ENCODE measurements at places on chromosomes 4 and X.

- DNase-seq, result no peak
Measured at GRCh38 chr4:176817204-176817603, 24.5 kb upstream of the VEGFC start.

GRCh38 chr4:16884673-16885460, 13.6 kb downstream of the LDB2 start:
- DNase-seq, result no peak

DNA sequence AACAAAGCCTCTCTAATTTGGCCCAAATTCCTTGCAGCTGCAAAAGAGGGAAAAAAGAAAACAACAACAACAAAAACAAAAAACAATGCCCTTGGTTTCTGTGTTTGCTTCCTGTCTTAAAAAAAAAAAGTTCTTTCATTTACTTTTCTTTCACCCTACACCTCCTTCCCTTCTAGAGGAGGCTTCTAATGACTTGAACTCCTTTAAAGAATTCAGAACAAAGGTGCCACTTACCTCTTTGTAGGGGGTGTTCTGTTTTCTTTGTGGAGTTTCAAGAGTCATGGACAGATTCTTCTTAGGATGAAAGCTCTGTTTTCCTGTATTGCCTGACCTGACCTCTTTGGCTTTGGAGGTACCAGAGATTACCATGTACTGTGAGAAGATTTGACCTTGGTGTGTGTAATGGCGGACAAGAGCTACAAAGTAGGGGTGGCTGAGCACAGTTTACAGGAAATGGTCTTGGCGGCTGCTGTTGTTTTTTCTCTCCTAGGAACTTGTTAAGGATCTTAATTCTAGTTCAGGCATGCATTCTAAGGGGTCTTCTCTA, 72.4 kb upstream of the S100G start:
- DNase-seq, result no peak

DNA sequence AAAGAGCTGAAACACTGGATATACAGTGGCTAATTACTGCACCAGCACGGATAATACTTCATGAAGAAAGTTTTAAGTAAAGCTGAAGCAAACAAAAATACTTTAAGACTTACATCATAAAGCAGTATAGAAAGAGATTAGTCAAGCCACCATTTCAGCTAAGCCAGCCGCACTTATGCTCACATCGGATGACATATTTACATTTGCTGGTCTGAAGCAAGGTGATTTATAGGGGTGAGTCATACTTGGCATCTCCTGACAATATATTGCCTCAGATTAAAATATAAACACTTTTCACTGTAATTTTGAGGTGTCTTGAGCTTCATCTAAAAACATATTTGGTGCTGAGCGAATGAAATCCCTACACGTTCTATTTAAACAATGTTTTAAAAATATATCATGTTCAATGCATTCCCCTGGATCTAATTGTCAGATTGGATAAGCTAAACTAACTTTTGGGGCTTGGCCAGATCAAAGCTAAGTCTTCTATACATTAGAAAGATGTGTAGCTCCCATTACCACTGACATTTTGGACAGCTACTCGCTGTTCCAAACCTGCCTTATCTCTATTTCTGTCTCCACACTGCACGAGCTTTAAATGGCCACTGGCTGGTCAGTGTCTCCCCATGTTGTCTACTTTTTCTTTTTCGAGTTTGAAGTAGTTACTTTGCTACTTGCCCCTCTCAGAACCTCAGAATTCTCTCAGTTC, 103.2 kb downstream of the VCX2 start:
- DNase-seq, result no peak

GRCh38 chrX:123274796-123275195, 90.7 kb downstream of the GRIA3 start:
- DNase-seq, result no peak

GRCh38 chrX:125998432-125998831, 167.7 kb downstream of the DCAF12L2 start:
- DNase-seq, result no peak

DNA sequence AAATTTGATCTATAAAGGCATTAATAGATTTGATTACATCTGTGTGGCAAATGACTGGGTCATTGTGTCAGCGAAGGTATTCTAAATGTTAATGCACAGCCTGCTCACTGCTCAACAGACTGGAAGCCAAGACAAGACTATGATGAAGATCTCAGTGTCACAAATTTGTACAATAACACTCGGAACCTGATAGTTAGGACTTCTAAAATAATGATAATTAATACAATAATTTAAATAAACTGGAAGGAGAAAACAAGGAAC, 217.4 kb downstream of the CENPC start:
- DNase-seq, result no peak

GRCh38 chr4:55028196-55028595, 97.2 kb downstream of the KDR start:
- no peak for DNase-seq

GRCh38 chrX:15750611-15751154, 12.6 kb downstream of the CA5B start:
- DNase-seq, result no peak

DNA sequence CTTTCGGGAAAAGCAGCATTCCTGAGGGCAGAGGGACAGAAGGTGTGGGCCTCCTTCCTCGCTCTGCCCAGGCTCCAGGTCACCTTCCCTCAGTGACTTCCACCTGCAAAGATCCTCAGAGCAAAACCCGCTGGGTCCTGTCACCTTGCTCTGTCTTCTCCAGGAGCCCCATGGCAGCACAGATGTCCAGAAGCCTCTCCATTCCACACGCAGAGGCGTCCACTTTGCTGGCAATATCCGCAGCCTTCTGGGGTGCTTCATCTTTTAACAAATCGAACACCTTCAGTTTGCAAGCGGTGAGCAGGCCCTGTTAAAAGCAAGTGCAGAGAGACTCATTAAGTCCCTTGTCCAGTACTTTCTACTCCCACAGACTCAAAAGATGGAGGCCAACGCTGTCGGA, 27.3 kb downstream of the ASMTL start:
- DNase-seq, result no peak

DNA sequence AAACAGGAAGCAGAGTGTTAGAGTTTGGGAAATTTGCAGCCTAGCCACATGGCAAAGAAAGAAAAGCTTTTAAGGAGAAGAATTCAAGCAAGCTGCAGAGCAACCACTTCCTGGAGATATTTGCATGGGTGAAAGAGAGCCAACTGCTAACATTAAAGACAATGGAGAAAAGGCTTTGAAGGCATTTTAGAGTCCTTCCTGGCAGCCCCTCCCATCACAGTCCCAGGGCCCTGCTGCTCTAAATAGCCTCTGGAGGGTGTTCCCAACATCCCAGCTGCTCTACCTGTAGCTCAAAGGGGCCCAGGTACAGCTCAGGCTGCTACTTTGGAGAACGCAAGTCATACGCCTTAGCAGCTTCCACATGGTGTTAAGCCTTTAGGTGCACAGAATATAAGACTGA, 235.9 kb upstream of the FMR1 start:
- no peak for DNase-seq

GRCh38 chr4:77146186-77147078, 10.6 kb upstream of the CCNG2 start:
- no peak for DNase-seq
